ENCODE measurements at places on chromosomes 4 and X.
A peak's percentile ranks its signal among the peaks of the same experiment; 100 is the strongest.

- DNase-seq, result no peak
Measured at GRCh38 chrX:118682258-118683014, 45.0 kb upstream of the IL13RA1 start.

DNA sequence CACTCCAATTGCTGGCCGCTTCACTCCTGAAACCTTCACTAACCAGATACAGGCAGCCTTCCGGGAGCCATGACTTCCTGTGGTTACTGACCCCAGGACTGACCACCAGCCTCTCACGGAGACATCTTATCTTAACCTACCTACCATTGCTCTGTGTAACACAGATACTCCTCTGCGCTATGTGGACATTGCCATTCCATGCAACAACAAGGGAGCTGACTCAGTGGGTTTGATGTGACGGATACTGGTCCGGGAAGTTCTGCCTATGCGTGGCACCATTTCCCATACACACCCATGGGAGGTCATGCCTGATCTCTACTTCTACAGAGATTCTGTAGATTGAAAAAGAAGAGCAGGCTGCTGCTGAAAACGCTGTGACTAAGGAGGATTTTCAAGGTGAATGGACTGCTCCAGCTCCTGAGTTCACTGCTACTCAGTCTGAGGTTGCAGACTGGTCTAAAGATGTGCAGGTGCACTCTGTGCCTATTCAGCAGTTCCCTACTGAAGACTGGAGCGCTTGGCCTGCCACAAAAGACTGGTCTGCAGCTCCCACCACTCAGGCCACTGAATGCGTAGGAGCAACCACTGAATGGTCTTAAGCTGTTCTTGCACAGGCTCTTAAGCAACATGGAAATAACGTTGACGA, 35.8 kb upstream of the PRDM8 start:
- no peak for DNase-seq

- peak; percentile 50 for DNase-seq
Measured at GRCh38 chr4:6509587-6509986, 37.2 kb upstream of the PPP2R2C start.

DNA sequence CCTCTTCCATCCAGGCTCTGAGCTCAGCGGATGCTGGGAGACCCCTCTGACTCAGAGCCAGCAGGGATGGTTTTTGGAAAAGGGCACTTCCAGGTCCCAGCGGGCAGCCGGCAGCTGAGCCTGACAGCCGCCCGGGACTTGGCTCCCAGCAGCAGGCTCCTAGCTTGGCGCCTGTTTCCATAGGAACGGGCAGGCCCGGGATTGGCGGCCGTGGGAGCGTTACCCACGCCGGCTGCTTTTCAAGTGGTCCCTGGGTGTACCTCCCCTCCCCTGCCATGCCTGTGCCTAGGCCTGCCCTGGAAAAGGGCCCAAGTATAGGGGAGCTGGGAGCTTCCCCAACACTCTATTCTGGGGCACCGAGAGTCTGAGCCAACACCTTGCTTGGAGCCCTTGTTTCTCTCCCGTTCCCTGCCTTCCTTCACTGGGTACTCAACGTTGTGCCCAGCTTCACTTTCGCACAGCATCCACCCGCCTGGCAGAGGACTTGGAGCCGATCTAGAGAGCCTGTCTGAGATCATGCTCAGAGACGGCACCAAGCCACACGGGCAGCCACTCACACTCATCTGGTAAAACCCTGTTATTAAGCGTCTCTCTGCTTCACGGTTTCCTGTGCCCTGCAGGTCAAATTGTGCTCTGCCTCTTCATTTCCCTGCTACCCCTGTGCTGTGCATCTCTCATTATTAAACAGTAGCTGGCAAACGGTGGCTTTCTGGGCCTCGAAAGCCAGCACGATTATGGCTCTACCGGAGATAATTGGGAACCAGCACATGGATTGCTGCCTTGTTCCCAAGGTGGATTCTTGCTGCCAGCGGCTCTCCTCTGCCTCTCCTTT, 521.5 kb downstream of the BCOR start:
- DNase-seq, result peak; percentile 27

DNA sequence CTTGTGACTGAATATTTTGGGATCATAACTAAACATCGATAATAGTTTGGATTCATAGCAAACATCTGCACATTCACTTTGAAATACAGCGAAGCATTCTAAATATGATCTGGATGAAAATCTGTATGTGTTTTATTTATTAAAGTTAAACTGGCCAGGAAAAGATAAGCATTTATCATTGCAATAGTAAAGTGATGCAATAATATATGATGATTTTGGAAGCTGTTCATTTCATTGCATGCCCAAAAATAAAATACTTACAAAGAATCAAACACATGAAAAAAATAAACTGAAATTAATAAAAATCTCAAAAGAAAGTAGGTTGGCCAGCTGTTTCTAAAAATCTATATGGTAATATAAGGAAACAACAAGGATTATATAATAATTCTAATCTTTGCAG, 1.9 kb downstream of the PRDM5 start:
- DNase-seq, result no peak

- DNase-seq, result peak; percentile 87
Measured at GRCh38 chrX:19846995-19847790, 40.2 kb downstream of the SH3KBP1 start.

- DNase-seq, result no peak
Measured at GRCh38 chr4:141255016-141255415, 34.3 kb downstream of the ZNF330 start.

DNA sequence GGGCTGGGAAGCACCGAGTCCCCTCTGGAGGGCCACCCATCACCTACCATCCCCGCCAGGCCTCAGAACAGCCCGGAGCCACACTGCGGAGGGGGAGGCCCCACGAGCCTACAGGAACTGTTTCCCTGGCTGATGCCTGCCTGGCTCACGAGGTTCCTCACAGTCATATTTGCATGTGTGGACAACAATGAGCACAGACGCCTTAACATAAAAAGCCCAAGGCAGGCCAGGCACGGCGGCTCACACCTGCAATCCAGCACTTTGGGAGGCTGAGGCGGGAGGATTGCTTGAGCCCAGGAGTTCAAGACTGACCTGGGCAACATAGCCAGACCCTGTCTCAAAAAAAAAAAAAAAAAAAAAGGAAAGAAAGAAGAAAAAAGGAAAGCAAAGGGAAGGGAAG, 125.9 kb downstream of the FAM53A start:
- DNase-seq, result no peak

- DNase-seq, result no peak
Measured at GRCh38 chr4:163493643-163494359, 689 bp upstream of the TMA16 start.

DNA sequence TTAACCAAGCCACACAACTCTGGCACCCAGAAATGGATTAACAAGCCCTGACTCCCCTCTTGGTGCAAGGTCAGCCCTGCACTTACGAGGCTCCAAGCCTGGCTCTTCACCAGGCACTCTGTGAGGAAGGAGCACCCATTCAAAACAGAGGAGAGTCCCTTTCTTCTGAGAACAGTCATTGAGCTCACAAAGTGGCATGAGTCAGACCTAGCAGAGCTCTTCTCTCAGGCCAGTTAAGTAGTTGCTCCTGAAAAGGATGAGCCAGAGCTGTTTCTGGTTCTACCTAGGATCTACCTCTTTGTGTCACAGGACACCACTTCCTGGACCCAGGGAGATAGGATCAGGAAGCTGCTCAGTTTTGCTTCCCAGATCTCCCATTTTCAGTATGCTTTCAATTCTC, 48.2 kb downstream of the EVC2 start:
- DNase-seq, result peak; percentile 12

- no peak for DNase-seq
Measured at GRCh38 chrX:36528661-36529060, 479.5 kb upstream of the FAM47C start.

DNA sequence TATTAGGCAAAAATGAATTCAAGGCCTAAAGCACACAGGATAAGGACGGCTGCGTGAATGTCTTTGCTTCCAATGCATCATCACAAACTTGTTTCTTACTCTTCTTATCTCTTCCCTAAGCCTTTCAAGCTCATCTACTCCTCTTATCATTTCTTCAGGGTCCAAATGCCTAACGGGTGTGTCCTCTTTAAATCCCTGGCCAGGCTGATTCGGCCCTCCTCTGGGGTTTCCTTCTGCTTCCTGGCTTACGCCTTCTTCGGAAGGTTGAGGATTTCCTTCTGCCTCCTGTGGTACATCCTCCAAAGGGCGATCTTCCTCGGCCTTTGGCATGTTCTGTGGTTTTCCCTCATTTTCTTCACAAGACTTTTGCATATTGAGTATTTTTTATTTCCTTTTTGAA, 1.3 kb downstream of the TCEAL8 start:
- DNase-seq, result no peak

DNA sequence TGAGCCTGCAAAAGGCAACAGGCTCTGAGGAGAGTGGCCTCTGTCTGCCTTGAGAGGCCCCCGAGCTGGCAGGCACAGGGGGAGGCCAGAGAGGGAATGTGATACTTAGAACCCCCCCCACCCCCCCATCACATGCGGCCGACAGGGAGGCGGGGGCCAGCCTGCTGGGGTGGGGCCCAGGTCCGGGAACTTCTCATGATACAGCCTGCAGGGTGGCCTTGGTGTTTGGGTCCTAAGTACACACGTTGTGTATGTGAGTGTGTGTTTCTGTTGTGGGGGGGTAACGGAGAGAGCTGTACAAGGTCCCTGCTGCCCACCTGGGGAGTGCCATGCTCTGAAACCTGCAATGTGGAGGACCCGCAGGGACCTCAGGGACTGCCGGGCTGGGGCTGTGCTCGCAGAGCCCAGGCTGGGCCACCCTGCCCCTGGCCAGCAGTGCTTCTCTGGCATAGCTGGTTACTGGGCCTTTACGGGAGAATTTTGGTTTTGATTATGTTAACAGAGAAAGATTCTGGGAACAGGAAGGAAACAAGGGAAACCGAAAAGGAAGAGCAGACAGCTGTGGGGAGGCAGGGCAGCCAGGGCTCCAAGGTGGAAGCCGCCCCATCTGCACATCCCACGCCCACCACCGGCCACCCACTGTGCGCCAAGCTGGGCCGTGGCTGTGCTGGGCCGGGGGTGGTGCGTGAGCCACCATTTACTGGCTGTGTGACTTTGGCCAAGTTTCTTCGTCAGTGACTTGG, 19.9 kb downstream of the SH3BP2 start:
- DNase-seq, result no peak

DNA sequence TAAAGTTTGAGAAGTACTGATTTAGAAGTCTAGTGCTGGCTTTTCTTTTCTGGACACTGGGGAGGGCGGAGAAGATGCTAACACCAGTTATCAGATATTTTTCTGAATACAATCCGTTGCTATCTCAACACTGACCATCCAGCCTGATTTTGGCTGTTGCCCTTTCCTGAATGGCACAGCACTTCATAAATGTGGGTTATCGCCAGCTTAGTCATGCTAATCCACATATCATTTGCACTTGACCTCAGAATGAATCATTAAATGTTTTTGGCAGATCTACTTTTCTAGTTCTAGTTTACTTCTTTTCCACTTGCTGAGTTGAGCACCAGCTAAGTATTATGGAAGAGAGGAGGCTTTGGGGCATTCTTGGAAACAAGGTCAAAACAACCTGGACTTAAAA, 60.8 kb upstream of the ESX1 start:
- peak; percentile 94 for DNase-seq

- no peak for DNase-seq
Measured at GRCh38 chrX:44795945-44796450, 47.8 kb upstream of the DUSP21 start.

- no peak for DNase-seq
Measured at GRCh38 chrX:34874763-34875162, 67.8 kb upstream of the FAM47B start.

- no peak for DNase-seq
Measured at GRCh38 chrX:64265265-64265664, 34.9 kb upstream of the ASB12 start.

GRCh38 chr4:15320121-15320678, 107.6 kb upstream of the C1QTNF7 start:
- no peak for DNase-seq

- no peak for DNase-seq
Measured at GRCh38 chrX:2751291-2751690, 549 bp upstream of the XG start.
